ENCODE measurements at places on chromosomes 16 and 17.

DNA sequence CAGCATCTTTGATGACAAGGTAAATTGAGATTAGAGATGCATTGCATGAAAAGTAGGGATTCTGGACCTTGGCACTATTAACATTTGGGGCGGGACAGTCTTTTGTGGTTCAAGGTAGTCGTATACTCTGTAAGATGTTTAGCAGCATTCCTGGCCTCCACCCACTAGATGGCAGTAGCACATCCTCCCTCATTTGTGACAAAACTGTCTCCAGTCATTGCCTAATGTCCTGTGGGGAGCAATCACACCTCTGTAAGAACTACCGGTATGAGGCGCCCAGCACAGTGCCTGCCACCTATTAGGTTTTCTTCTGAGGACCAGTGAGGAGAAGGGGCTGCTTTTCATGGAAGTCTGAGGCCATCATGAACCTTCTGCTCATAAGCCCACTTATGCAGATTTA is 180.8 kb downstream of the RBFOX1 start:
- DNase-seq: no peak

DNA sequence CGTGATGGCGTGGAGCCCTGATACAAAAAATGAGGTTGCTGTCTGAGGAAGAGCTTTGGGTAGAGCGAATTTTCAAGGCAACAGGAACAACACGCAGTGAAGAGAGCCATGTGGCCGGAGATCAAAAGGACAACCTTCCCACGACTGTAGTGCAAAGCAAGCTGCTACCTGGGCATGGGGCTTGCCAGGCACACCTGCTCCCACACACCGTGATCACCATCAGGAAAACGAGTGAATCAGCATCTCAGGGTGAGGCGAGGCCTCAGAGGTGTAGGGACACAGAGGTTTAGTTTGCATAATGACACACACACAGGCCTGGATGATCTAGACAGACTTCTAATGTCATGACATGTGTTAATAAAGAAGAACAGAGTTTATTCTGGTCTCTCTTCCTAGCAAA is 65.7 kb downstream of the PARN start:
- DNase-seq: no peak

- no peak for DNase-seq
These were observed 8.6 kb upstream of the TMC7 start for GRCh38 chr16:18975109-18975508.

DNA sequence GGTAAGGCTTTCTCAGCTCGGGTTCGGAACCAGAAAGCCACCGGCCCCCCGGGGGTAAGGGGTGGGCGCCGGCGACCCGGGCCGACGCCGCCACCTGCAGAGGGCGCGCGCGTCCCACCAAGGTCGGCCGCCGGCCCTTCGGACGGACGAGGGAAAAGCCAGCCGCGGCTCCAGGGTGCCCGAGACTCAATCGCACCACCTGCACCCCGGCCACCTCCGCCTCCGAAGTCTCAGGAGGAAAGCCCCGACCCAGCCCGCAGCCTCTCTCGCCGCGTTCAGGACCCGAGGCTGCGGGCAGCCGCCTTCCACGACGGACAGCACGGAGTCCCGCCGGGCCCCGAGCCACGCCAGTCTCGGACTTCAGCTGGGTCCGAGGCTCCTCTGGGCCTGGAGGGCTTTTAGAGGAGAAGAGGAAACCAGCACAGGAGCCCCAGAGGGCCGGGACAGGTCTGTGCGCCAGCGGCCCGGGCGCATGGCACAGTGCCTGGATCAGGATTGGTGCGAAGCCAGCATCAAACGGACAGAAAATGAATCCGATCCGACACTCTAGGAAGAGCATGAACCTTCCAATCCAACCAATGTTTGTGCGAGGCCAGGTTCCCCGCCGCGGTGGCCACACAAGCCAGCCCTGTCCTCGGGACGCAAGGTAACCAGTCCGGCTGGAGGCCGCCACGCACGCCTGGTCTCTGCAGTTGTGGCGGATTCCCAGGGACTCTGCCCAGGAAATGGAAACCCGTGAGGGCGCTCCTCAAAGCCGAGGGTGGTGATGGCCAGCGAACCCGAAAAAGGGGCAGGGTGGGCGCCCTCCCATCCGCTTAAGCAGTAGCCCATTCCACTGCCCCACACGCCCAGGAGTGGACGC is 6.7 kb downstream of the CBX8 start:
- no peak for DNase-seq

- DNase-seq: no peak
These were observed 10.4 kb downstream of the SLC25A10 start for GRCh38 chr17:81722184-81723120.

GRCh38 chr17:77086433-77087010 is 54.2 kb upstream of the SEC14L1 start:
- peak; percentile 70 for DNase-seq

DNA sequence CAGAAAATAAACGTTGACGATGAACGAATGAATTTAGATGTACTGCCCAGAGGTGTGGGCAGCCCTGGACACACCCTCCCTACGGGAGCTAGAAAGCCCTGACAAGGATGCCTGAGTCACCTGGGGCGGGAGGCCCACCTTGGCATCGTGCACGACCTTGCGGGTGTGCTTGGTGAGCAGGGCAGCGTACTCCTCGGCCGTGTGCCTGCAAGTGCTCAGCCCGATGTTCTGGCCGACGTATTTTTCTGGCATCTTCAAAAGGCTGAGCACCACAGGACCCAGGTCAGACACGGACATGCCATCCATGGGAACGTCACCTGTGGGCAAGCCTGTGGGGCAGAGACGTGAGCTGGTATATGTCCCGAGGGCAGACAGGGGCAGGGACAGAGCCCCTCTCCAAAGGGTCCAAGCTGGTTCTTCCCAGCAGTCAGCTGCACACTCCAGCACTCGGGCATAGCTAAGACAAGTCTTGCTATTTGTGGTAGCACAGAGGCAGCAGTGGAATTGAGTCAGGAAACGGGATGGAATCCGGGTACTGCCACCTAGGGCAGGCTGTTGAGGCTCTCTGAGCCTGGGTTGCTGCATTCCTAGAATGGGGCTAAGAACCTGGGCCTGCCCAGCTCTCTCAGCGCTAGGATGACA is 10.8 kb downstream of the NMRAL1 start:
- DNase-seq: no peak

GRCh38 chr17:21191698-21192097 is 22.3 kb downstream of the TMEM11 start:
- no peak for DNase-seq

DNA sequence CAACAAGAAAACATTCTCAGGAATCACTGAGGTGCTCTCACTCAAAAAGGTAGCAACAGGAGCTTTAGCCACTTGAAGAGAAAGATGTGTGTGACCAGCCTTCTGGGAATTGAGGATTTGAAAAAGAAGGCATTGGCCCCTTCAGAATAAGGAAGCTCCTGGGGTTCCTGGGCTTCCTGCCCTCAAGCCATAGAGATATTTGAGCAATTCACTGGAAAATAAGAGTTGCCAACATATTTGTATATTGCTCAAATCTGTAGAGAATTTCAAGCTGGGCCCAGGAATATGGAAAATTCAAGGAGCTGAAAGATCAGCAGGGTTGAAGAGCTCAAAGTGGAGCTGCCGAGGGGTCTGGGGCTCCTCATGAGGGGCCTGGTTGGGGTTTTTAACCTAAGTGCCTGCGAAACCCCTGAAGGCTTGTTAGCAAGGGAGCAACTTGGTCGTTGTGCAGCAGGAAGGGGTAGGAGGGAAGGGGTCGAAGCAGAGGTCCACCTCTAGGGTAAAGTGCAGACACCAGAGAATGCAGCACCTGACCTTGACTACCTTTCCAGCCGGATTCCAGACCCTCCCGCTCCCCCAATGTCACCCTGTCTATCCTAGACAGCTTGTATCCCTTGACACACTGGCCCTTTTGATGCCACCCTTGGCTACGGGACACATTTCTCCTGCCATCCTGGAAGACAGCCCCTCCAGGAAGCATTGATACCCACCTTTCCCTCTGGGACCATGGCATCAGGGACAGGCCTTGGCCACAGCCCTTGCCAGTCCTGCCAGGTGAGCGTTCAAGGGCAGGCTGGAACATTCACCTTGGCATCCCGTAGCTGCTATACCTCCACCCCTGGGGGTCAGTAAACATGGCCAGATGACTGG is 67.6 kb upstream of the SREBF1 start:
- no peak for DNase-seq

DNA sequence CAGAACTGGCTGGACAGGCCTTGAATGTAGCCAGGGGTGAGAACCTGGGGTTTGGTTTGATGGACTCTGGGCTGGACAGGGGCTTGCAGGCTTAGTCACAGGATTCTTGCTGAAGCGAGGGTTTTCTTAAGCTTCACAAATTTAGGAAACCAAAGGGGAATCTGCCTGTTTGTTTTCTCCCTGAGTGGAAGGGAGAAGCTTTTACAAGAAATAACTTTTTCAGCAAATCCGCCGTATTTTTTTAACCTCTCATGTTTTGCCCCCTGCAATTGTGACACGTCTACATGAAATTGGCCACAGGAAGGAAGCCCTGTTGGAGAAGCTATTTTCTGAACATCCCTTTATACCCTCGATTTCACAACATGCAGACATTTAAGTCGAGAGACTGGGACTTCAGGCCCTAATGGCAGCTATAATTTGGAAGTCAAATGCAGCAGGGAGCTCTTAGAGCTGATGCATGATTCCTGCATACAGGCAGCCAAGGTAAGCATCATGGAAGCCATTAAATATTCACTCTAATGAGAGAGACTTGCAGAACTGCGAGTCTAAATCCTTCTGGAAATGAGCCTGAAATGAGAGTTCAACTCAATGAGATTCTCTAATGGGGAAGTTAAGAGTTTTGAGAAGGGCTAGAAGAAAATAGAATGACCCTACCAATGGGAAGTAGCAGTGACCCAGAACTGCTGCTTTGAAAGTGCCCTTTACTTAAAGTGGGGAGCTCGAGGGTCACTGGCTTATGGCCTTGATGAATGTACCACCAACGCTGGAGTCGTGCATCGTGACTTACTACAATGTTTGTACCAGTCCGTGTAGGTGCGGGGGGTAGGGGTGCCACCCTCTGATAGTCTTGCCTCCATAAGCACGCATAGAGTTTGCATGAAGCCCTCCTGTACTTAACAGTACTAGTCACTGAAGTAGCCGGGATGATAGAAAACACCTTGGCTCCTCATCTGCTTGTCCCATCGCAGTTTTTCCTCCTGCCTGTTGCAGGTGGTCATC is 45.1 kb upstream of the IRF8 start:
- DNase-seq: no peak

GRCh38 chr17:81517339-81518112 is 4.9 kb upstream of the ACTG1 start:
- no peak for DNase-seq

GRCh38 chr17:16943541-16944333 is 28.2 kb downstream of the TNFRSF13B start:
- no peak for DNase-seq

DNA sequence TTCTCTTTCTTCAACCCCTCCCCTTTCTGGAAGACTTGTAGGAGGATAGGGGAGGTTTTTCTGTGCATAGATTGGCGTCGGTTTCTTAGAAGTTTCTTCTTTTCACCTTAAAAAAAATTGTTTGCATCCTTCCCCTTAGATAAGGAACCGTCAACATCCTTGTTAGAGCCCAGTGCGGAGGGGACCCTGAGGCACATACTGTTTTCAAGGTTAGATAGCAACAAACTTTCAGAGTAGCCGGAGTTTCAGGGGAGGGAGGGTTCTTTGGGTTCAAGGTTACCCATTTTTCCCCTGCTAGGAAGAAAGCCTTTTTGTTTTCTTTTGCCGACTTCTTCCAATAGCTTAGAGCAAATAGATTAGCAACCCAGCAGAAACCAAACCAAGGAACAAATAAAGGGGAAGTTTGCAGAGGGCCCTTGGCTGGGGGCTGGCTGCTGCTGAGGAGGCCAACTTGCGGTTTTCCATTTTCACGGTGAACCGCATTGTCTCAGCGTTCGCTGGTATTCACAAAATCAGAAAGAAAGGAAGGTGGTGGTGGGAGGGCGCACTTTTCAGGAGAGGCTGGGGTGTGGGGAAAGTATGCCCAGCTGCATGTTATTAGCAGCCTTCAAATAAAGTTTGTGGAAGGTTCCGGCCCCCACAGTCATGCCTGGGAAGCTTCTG is 28.8 kb downstream of the MSI2 start:
- DNase-seq: no peak

- DNase-seq: no peak
These were observed 4.1 kb upstream of the FOXF1 start for GRCh38 chr16:86505899-86506864.

- DNase-seq: no peak
These were observed 23.9 kb downstream of the PTRH2 start for GRCh38 chr17:59683283-59683682.

DNA sequence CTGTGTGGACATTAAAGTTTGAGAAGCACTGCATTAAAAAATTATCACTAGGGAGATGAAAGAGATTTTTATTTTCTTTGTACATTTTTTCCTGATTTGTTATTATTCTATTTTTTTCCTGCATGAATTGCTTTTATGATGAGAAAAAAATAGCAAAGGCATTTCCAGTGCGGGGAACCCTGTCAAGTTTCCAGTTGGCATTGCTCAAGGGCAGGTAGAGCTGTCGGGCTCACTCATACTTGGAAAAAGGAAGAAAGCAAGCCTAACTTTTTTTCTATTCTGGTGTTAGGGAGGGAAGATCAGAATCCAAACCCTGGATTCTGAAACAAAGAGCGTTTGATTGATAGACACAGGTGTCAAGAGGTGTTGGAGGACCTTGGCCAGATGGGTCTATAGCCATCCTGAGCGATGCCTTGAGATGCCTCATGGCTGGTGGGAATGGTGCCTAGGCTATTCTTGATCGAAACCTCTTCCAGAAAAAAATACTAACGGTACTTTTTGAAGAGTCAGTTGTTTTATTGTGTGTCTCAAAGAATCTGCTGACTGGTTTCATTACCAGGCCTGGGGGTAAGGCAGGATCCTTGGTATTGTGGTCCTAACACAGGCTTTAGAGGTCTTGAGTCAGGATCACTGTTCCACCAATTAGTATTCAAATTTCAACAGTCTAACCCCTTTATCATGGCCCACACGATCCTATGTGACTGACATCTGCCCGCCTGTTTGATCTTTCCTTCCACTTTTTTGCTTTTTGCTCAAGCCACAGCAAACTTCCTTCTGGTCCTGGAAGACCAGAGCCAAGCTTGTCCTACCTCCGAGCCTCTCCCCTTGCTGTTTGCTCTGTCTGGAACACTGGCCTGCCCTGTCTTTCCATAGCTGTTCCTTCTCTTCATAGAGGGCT is 20.1 kb downstream of the SNX29 start:
- no peak for DNase-seq

GRCh38 chr17:35801583-35802224 is 6.3 kb upstream of the MMP28 start:
- no peak for DNase-seq

GRCh38 chr17:66755101-66755943 is 79.6 kb upstream of the CACNG5 start:
- no peak for DNase-seq

- peak; percentile 43 for DNase-seq
These were observed 36.1 kb downstream of the RNF112 start for GRCh38 chr17:19447085-19447583.

GRCh38 chr17:7440834-7441195 is 1.5 kb downstream of the FGF11 start:
- no peak for DNase-seq

DNA sequence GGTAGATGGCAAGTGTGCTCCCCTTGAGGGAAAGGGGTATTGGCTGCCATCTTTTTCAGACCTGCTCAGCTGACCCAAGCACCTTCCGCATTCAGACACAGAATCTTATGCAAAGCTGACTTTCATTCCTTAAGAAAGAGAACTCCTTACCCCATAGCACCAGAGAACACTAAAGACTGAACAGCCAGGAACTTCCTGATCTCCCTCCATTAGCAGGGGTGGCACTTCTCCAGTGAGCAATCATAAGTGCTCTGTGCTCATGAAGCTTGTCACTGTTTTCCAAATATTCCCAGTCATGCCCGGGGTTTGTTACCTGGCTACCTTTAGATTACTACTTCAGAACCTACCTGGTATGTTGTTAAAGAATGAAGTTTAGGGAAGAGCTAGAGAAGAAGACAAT is 11.9 kb downstream of the HSD17B2 start:
- no peak for DNase-seq

GRCh38 chr17:46162866-46163265 is 30.4 kb downstream of the KANSL1 start:
- no peak for DNase-seq

Data from activated T-helper 1 cell treated with anti-CD3 and anti-CD28 coated beads, Interleukin-2, amount 50 U/mL, for 16 hours (primary cell).